ENCODE measurements at places on chromosomes 6 and 20. TPM values are rescaled to one million over a fixed set of nuclear protein-coding genes. Genes with fewer than 3 reads are reported as not detected.

Gene RIN2
- 1.9 TPM for total RNA-seq

Gene FGD2
- 71.9 TPM for total RNA-seq

Gene CALHM4
- not detected for total RNA-seq

Gene MEP1A
- total RNA-seq: not detected

Gene GGT7
- total RNA-seq: 50.4 TPM

Gene ENPP5
- 1.4 TPM for total RNA-seq

DNA sequence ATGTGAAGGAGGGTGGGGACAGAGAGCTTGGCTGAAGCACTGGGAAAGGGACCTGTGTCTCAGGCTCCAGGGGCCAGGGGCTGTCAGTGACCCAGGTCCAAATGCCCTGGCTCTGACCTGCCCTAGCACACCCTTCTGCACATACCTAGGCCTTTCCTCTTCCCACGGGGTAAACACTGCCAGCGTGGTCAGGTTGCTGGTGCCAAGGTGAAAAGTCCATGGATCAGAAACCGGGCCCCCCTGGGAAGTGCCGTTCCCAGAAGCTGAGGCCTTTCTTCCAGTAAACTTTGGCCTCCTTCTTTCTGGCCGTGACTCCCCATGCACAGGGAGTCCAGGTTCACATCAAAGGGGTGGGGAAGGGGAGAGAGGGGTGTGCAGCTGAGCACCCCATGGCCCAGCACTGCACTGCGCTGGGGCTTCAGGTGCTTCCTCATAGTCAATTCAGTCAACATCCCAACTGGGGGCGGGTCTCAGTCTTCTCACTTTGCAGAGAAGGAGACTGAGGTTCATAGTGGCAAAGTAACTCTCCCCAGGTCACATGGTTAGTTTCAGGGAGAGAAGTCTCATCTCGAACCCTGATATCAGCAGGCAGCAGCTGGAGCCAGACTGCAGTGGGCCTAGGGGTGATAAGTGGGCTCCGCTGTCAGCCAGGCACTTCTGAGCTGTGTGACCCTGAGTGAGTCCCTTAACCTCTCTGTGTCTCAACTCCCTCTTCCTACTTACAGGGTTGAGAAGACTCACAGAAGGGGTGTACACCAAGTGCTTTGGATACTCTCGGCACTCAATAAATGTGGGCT is 17.0 kb downstream of the PCK1 start:
- DNase-seq: no peak

DNA sequence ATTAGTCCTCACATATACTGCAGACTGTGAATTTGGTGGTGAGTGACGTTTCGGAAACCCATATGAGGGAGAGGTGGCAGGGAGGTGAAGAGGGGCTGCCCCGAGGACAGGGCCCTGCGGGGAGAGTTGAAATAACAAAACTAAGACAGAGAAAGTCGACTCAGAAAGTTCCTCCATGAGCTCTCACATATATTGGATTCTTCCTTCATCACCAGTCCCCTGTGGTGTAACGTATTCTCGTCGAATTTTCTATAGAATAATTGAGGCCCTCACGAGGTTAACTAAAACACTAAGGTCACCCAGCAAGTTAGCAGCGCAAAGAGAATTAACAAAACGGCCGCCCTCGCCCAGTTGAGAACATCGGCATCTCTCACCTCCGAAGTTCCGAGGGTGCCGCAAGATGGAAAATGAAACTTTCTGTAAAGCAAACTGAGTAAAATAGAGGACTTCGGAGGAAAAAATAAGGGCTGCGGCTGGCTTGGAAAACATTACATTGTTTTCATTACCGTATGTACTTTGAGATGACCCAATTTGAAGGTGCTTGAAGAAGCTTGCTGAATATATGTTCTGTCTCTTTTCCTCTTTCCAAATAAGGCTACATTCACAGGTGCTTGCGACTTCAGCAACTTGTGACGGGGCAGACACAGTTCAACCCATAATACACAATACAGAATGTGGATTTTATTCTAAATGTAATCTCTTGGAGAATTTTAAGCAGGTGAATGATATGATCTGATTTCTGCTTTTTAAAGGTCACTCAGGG is 490.9 kb upstream of the JARID2 start:
- DNase-seq: no peak

DNA sequence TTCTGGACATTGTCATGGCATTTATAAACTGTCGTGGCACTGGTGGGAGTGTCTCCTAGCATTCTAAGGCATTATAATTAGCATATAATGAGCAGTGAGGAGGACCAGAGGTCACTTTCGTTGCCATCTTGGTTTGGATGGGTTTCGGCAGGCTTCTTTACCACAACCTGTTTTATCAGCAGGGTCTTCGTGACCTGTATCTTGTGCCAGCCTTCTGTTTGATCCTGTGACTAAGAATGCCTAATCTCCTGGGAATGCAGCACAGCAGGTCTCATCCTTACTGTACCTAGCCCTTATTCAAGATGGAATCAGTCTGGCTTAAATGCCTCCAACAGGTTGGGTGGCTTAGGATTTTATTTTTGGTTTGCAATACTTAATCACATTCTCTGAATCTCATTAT is 142.7 kb upstream of the GGTLC1 start:
- DNase-seq: no peak

DNA sequence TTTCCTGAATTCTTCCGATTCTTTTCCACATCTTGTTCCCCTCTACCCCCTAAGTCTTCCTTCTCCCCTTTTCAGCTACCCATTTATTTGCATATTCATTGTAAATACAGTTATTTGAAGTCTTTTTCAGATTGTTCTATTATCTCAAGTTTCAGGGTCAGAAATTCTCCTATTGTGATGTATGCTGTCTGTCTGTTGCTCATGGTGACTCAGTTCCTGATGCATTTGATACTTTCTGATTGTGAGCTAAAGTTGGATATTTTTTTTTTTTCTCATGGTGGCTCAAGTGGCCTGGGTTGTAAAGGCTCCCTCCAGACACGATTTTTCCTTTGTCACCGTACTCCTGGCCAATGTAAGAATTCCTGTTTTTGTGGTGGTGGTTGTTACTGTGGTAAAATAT is 4.9 kb upstream of the PI16 start:
- no peak for DNase-seq

DNA sequence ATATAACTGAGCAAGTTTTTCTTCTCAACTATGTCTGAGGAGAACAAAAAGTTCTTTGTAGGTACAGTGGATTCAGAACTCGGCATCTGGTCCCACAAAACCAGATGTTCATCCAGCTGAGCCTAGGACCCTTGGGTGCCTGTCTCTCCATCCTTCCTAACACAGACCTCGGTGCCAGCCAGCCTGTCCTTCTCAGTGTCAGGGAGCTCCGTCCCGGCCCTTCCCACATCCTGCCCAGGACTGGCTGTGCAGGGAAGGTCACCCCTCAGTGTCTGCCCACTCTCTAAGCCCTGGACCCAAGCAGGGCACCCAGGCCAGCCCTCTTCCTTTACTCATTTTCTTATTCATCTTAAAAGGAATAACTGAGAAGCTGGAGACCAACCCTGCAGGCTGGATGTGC is 32.0 kb upstream of the AGPAT4 start:
- no peak for DNase-seq

DNA sequence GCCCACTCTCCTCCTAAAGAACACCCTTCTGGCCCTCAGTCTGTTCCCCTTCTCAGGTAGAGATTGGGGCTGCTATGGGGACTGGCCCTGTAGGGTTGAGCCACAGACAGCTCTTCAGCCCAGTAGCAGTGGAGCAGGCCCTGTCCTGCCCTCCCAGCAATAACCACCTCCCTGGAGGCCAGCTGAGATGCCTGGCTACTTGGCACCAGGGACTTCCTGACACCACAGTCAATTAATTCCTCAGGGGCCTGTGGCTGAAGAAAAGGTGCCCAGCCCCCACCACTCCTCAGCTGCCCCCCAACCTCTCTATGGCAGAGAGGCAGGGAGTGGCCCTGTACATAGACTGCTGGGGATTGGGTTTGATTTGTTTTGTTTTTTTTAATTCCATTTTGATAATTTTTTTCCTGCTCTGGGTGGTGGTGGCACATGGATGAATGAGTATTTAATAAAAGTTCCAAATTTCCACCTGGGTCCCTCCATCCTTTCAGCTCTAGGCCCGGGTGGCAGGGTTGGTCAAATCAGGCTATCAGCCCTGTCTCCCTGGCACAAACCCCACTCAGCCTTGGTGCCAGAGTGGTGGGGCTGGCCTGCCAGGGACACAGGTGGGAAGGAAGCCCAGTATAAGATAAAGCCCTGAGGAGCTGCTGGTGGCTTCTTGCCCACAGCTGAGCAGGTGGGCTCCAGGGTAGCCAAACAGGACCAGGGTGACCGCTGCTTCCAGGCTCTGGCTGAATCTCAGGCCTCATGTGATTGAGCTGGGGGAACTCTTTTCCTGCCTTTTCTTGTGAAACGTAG is 1.9 kb upstream of the DEF6 start:
- DNase-seq: no peak

- no peak for DNase-seq
These were observed 132.5 kb downstream of the ZFAND3 start for GRCh38 chr6:37952027-37952426.

GRCh38 chr6:52887910-52888524 is 21.5 kb downstream of the GSTA3 start:
- no peak for DNase-seq

DNA sequence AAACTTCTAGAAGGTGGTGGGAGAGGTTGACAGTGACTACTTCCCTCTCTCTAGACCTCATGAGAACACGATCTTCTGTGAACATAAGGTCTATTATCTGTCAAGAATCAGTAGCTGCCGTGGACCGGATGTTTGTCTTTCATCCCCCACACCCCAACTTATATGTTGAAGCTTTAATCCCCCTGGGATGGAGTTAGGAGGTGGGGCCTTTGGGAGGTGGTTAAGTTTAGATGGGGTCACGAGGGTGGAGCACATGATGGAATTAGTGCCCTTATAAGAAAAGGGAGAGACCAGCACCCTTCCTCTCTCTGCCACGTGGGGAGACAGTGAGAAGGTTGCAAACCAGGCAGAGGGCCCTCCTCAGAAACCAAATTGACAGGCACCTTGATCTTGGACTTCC is 409.1 kb downstream of the QKI start:
- no peak for DNase-seq

GRCh38 chr6:68343901-68344300 is 291.2 kb upstream of the ADGRB3 start:
- DNase-seq: no peak

GRCh38 chr20:43564993-43565757 is 6.3 kb downstream of the SGK2 start:
- no peak for DNase-seq

DNA sequence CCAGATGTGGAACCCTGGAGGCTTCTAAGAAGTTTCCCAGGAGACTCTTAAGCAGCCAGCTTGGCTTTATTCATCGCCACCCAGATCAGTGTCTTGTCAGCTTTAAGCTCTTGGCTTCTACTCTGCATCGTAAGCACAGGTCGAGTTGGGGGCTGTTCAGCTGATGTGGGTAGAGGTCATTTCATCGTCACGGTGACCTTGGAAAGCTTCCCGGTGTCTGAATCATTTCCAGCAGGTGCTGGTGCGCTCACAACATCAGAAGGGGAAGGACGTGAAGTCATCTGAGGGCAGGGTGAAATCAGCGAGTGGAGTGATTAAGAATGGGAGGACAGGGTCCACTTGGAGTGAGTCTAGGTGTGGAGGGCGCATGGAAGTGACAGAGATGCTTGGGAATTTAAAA is 112.6 kb downstream of the SASH1 start:
- no peak for DNase-seq

GRCh38 chr20:62710221-62710885 is 1.7 kb downstream of the NTSR1 start:
- no peak for DNase-seq

DNA sequence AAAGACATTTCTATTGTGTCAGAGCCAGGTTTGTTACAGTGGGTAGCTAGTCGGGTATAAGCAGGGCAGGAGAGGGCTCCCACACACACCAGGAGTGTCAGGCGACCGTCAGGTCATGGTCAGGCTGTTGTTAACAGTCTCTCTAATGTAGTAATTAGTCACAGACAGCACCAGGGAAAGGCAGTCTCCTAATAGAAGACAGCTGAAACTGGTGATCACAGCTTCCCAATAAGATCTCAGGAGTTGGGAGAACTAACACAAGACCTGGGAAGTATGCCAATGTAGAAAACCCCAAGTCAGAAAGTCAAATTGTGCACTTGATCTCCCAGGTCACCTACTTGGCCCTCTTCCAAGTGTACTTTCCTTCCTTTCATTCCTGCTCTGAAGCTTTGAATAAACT is 53.0 kb upstream of the GPR6 start:
- DNase-seq: no peak

GRCh38 chr6:44775121-44775520 is 387.6 kb downstream of the CDC5L start:
- DNase-seq: no peak

GRCh38 chr6:159555082-159555875 is 137.8 kb downstream of the SOD2 start:
- DNase-seq: no peak

GRCh38 chr6:75084872-75085381 is 120.9 kb downstream of the COL12A1 start:
- no peak for DNase-seq

DNA sequence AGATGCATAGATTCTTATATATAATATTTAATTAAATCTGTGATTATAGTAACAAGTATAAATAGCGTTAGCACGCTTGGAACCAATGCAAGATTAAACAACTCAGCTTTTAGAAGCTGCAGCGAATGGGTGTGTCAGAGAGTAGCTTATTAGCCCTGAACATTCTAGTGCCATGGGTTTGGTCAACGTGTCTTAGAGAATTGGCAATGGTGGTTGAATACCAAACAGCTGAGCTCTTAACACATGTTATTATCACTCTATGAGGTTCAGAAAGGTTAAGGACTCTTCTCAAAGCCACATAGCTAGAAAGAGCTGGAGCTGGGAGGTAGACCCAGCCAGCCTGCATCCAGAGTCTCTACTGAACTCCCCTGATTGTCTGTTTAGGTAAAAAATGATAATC is 284.2 kb upstream of the CHD6 start:
- no peak for DNase-seq

GRCh38 chr20:12882832-12883506 is 125.8 kb upstream of the SPTLC3 start:
- no peak for DNase-seq

Measured in naive thymus-derived CD4-positive, alpha-beta T cell (primary cell).